CD8-positive, alpha-beta T cell (primary cell): ENCODE measurements at places on chromosomes 3 and 15. TPM values are rescaled to one million over a fixed set of nuclear protein-coding genes. Genes with fewer than 3 reads are reported as not detected.

Gene DPPA2
- not detected for total RNA-seq

Gene KLHL40
- total RNA-seq: not detected

Gene THBS1
- 13.5 TPM for total RNA-seq

Gene SPINK8
- not detected for total RNA-seq

Gene SLC26A6
- 10.9 TPM for total RNA-seq

Gene MFN1
- 21.9 TPM for total RNA-seq

Gene RARRES1
- not detected for total RNA-seq

Gene PLOD2
- not detected for total RNA-seq

Gene P2RY1
- total RNA-seq: 0.06 TPM

DNA sequence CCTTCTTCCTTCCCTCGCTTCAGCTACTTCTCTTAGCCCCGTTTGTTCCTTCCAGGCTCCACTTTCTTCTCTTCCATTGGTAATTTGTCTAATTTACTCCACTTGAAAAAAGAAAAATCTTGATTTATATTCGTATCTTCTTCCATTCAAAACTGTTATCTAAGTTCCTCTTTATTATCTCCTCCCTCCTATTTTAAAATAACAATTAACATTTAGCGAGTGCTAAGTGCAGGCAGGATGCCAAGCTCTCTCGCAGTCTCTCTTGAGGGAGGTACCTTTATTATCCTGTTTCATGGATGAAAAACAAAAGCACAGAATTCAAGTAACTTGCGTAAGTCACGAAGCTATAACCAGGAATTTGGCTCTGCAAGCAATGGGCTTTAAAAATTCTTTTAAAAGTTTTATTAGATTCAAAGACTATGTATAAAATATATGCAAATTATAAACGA is 418.9 kb upstream of the NAALADL2 start:
- no peak for DNase-seq

DNA sequence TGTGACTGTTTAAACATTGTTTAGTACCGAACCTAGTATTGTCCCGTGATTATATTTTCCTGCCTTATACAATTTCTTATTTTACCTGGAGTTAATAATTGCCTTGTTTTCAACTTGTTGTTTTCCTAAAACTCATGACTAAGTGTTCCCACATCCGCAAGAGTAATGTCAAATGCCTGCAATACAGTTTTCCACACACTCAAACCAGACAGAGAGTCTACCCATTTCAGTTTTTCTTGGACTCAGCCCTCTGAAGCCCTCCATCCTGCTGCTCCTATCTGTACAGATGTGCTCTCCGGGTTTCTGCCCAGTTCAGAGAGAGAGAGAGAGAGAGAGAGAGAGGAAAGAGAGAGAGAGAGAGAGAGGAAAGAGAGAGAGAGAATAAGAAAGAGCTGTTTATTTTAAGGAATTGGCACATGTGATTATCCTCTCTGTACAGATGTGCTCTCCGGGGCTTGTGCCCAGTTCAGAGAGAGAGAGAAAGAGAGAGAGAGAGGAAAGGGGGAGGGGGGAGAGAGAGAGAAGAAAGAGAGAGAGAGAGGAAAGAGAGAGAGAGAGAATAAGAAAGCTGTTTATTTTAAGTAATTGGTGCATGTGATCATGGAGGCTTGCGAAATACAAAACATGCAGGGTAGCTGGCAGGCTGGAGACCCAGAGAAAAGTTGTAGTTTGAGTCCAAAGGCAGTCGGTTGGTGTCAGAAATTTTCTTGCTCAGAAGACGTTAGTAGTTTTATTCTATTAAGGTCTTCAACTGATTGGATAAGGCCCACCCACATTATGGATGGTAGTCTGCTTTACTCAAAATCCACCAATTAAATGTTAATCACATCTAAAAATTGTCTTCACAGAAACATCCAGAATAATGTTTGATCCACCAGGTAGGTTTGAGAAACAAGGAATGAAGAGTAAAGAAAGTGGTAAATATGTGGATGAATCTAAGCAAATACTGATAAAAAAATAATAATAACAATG is 104.1 kb upstream of the GOLGA8J start:
- no peak for DNase-seq

DNA sequence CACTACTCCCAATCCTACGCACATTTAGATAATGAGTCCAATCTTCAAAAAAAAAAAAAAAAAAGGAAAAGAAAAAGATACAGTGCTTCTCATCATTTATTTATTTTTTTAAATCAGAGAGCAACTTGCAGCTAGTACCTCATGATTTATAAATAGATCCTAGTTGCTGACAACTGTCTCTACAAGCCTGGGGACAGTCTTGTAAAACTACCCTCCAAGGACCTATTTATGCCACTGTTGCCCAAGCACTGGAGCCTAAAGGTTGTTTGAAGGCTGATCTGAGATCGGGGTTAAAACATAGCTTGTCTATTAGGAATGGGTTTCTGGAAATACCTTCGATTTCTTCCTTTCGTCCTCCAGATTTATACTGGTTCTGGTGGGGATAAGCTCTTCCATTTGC is 14.7 kb downstream of the GABRR3 start:
- no peak for DNase-seq

GRCh38 chr3:133138017-133138416 is 99.8 kb downstream of the TMEM108 start:
- DNase-seq: no peak

- no peak for DNase-seq
Measured at GRCh38 chr3:65371053-65371452, 667.7 kb downstream of the MAGI1 start.

GRCh38 chr15:29872716-29873115 is 50.4 kb upstream of the TJP1 start:
- DNase-seq: no peak

DNA sequence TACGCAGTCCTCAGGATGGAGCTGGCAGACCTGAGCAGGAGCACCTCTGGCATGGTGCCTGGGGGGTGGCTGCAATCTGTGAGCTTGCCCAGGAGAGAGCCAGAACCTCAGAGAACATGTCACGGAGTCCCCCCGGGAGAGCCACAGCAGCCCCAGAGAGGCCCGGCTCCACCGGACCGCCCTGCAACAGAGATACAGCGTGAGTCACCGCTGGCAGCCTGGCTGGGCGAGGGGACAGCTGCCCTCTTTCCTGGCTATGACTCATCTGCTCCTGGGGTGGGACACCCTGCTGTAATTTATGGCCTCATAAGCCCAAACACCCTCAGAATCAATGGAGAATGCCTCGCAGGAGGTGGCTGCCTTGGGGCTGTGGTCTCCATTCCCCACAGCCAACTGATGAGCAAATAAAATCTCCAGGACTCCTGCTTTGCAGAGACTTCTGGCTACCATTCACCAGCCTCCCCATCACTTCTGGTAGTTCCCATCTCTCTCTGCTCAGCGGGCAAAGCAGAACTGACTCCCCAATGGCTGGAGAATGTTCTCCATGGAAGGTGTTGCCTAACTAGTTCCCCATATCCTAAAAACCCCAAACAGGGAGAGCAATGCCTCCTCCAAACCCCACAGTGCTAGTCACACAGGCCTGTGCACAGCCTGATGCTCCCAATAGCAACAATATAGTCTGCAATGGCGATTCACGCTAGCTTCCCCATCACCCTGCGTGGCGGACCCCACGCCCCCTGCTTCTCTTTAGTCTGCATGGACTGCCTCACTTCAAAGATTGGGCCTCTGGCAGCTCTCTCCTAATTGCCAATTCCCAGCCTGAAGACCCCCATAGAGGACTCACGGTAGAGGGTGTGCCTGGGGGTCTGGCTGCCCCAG is 21.6 kb downstream of the ACSBG1 start:
- DNase-seq: no peak

DNA sequence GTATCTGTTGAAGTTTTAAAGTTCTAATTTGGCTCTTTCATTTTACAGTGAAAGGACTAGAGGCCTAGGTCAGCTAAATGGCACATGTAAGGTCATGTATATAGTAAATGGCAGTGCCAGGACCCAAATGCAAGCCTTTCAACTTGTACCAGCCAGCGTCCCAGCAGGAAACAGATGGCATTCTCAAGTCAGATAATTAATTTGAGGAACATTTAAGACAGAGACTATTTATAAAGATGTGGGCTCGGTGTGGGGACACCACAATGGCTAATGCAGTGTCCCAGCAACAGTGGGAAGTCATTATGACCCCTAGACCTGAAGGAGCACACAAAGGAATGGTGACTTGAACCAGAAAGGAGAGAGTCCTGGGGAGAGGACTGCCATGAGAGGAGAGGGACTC is 6.1 kb downstream of the MINDY4B start:
- no peak for DNase-seq

DNA sequence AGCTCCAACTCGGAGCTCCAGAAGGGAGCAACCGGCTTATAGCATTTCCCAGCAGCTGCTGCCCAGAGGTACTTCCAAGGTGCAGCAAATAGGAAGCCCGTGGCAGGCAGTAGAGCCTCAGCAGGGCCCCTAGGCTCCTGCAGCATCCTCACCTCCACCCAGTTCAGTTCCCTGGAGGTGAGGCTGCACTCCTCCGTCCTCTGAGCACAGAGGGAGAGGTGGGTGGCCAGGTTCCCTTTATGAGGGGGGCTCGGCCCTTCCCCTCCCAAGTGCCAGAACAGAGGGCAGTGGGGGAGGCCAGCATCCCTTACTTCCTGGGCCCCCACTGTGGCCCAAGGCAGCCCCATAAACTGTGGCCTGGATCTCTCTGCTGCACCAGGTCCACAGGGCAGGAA is 150.2 kb downstream of the ATP10A start:
- no peak for DNase-seq

DNA sequence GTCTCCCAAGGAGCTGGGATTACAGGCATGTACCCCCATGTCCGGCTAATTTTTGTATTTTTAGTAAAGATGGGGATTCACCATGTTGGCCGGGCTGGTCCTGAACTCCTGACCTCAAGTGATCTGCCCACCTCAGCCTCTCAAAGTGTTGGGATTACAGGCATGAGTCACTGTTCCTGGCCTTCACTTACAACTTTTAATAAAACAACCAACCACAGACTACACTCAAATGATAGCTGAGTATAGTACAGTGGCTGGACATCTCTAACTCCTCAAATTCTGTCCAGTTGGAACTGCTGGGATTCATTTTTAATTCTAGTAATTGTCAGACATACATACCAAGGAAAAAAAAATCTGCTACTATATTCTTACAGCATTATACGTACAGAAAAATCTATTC is 71.0 kb downstream of the PBRM1 start:
- DNase-seq: no peak

DNA sequence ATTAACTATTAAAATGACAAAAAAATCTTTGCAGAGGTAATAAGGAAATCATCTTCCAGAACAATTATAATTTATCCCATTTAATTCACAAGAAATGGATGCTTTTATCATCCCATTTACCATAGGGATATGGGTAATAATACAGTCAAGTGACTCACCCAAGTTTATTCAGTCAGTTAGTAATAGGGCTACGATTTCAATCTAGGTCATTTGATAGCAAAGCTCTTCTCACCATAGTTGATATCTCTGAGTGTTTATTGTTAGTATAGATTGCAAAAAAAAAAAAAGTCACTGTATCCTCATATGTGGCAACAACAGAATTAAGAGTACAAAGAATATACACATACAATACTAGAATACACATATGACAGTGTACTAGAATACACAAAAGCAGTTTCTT is 797.1 kb downstream of the ROBO1 start:
- DNase-seq: no peak

- no peak for DNase-seq
Measured at GRCh38 chr3:59797533-59797932, 747.7 kb upstream of the CFAP20DC start.

DNA sequence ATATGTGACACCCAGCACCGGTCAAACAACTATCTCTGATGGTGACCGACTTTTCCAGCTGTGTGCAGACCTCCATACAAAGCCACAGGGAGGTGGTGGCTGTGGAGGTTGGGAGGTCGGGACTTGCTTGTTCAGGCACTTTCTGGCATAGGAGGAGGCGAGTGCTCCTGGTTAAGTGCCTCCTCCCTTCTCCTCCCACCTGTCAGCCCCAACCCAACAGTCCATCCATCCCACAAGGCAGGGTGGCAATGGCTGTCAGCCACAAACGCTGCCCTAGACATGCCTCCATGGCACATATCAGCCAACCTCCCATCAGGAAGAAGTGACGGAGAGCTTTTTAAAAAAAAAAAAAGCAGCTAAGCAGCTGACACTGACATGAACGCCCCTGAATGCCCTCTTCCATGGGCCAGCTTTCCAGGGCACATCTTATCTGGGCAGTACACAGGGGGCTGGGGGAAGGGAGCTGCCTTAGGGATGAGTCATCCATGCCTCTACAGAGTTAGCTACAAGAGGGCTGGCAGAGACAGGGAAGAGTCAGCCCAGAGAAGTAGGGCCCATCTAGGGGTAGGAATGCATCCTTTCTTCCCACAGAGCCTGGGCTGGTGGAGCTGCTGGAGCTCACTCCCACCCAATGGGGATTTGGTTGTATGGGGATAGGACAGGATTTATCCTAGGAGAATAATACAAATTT is 41.2 kb downstream of the CCDC12 start:
- no peak for DNase-seq

- DNase-seq: no peak
Measured at GRCh38 chr3:159781867-159782266, 206.8 kb upstream of the IL12A start.

DNA sequence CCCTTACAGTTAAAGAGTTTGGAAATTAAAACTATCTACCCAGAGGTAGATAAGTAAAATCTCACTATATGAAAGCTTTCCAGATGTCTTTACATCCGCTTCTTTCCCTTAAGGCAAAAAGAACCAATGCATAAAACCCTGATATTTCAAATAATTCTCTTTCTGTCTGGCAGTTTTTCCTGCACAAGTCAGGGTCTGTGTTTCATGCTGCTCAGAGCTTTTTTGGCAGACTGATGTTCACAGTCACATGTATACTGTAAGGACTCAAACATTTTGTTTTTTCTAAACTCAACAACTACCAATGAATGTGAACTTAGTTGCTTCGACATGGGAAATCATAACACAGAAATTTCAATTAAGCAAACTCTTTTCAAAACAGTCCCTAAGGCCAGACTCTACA is 988.4 kb downstream of the EPHA3 start:
- DNase-seq: no peak

GRCh38 chr15:86857701-86858100 is 778.0 kb downstream of the AGBL1 start:
- DNase-seq: no peak

DNA sequence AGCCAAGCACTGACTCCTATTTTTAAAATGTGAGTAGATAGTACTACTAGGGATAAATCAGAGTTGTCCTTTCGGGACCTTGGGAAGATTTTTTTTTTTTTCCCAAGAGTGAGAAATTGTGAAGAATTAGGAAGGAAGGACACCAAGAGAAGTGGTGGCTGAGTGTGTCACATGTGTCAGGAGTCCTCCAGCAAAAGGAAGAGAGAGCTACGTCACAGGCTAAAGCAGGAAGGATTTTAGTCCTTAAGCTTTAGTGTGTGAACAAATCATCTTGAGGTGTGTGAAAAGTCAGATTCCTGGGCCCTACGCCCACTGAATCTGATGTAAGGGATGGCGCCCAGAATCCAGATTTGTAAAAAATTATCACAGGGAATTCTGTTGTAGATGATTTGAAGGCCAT is 172.7 kb downstream of the SERPINI1 start:
- DNase-seq: no peak
